ENCODE measurements at places on chromosomes 1 and 21.

- DNase-seq = no peak
Observed at GRCh38 chr1:59730759-59731478, 83.8 kb upstream of the HOOK1 start.

DNA sequence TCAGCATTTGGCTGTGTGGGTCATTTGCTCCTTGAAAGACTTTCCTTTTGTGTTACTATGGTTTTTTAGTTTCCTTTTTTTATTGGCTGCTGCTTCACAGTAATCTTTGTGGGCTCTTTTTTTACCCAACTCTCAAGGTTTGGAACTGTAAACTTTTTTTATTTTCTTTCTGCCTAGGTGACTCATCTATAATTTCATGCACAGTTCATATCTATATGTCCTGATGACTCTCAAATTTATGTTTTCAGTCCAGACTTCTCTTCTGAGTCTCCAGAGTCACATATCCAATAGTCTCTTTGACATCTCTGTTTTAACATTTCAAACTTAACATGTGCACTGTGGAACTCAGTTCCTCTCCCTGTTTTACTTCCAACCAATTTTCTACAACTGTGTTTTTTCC is 83.4 kb downstream of the ATF6 start:
- no peak for DNase-seq

GRCh38 chr1:8986814-8987190 is 39.4 kb downstream of the SLC2A7 start:
- no peak for DNase-seq

DNA sequence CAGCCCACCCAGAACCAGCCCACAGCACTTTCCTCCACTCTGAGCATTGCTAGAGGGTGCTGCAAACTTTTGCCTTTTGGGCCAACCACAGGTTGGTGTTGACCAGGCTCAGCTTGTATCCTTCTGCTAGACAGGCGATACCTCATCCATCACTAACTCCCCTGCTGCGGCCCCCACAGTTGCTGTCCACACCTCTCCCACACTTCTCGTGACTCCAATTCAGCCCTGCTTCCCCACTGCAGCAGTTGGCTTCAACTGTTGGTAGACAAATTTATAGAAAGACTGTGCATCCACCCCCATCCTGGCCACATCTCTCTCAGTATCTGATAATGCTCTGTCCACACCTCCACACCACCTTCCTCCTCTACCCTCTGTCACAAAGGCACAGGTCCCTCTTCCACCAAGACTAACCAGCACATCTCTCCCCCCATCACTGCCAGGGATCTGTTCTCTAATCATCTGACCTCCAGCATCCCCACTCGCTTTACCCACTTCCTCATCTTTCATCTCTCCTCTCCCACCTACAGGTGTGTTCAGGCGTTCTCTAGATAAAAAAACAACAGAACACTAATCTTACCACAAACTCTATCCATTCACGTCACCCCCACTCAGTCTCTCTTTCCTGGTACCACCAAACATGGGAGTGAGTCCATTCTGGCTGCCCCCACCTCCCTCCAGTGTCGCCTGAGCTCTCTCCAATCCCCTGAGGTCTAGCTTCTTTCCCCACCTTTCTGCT is 15.8 kb upstream of the SLC25A44 start:
- no peak for DNase-seq

- DNase-seq = no peak
Observed at GRCh38 chr1:1985375-1986050, 18.1 kb downstream of the CFAP74 start.

DNA sequence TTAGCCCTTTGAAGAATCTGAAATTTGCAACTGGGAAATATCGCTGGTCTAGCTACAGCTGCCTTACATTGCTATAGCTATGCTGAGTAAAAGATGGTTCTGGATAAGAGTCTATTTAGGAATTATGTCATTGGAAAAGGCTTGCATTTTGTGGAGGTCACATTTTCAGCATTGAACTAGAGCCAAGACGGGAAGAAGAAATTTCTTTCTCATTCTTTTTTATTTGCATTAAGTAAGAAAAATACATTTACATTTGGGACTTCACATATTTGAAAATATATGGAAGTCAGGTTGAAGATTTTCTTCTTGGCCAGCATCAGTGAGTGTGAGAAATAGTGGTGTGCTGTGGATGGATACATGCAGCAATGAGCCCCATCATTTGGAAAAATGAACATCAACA is 291.6 kb downstream of the PTBP2 start:
- no peak for DNase-seq

GRCh38 chr1:41581216-41582003 is 96.9 kb upstream of the EDN2 start:
- no peak for DNase-seq

- no peak for DNase-seq
Observed at GRCh38 chr1:32352831-32353383, 9.4 kb downstream of the FAM229A start.
